Left lung (tissue), 14 donors: ENCODE measurements at places on chromosomes 3 and 15. TPM values are rescaled to one million over a fixed set of nuclear protein-coding genes. Genes with fewer than 3 reads are reported as not detected.

- H3K4me3 ChIP-seq = no peak overlapping the region
- no peak for DNase-seq
- H3K27ac ChIP-seq = no peak overlapping the region
- H3K36me3 ChIP-seq = no peaks in the 10 kb centered on the region
- no peaks in the 10 kb centered on the region for H3K27me3 ChIP-seq
Observed at GRCh38 chr15:38005953-38006808, 71.7 kb downstream of the TMCO5A start.

GRCh38 chr3:49013113-49013737 is 5.2 kb downstream of the DALRD3 start:
- H3K4me1 ChIP-seq = peaks cover 27% of the 10 kb centered on the region
- no peak overlapping the region for H3K4me3 ChIP-seq
- no peaks in the 10 kb centered on the region for H3K27me3 ChIP-seq
- DNase-seq = no peak
- no peak overlapping the region for H3K27ac ChIP-seq

DNA sequence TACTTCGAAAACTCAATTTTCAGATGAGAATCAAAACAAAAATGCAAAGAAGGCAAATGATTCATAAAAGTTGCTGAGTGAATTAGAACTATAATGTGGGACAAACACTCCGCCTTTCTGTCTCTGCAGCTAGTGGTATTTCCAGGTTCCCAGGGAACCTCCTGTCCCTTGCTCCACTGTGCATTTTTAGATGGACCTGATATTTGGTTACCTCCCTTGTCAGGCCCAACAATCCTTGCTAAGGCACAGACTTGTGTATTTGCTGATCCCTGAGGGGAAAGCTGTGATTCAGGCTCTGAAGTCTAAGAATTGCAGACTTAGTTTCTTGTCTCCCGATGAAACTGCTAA is 162.7 kb downstream of the LPP start:
- H3K36me3 ChIP-seq = no peaks in the 10 kb centered on the region
- H3K4me1 ChIP-seq = peaks cover 8% of the 10 kb centered on the region
- H3K4me3 ChIP-seq = no peak overlapping the region
- no peaks in the 10 kb centered on the region for H3K27me3 ChIP-seq
- DNase-seq = no peak

- no peaks in the 10 kb centered on the region for H3K4me1 ChIP-seq
- H3K27me3 ChIP-seq = no peaks in the 10 kb centered on the region
- H3K36me3 ChIP-seq = no peaks in the 10 kb centered on the region
- H3K4me3 ChIP-seq = no peak overlapping the region
Observed at GRCh38 chr3:60552581-60552980, 698.7 kb downstream of the FHIT start.

GRCh38 chr15:57410373-57410772 is 34.1 kb downstream of the CGNL1 start:
- no peak overlapping the region for H3K27ac ChIP-seq
- H3K4me1 ChIP-seq = no peaks in the 10 kb centered on the region
- no peak for DNase-seq
- no peak overlapping the region for H3K4me3 ChIP-seq

- H3K4me3 ChIP-seq = no peak overlapping the region
- no peaks in the 10 kb centered on the region for H3K27me3 ChIP-seq
- DNase-seq = no peak
- peaks cover 5% of the 10 kb centered on the region for H3K4me1 ChIP-seq
Observed at GRCh38 chr15:37083610-37084009, 16.7 kb downstream of the MEIS2 start.

- no peaks in the 10 kb centered on the region for H3K36me3 ChIP-seq
- H3K4me3 ChIP-seq = no peak overlapping the region
- peak overlapping the region; percentile 70 for H3K27ac ChIP-seq
- no peaks in the 10 kb centered on the region for H3K4me1 ChIP-seq
- H3K27me3 ChIP-seq = no peaks in the 10 kb centered on the region
Observed at GRCh38 chr3:189122526-189123205, 49.1 kb upstream of the TPRG1 start.

DNA sequence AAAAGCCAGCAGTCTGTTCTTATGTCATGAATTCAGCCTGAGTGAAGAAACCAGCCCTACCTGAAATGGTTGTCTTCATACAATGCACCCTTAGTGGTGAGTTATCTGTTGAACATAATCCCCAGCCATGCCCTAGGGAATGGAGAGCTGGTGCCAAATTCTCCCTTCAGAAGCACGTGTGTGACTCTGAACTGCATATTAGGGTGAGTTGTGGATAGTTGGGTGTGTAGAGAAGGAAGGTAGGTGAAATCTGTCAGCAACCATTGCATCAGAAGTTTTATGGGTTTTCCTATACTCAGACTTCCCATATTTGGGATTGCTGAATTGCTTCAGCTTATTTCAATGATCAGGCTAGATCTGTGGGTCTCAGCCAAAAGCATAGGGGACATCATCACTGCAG is 46.5 kb upstream of the TP63 start:
- H3K4me1 ChIP-seq = no peaks in the 10 kb centered on the region
- no peaks in the 10 kb centered on the region for H3K27me3 ChIP-seq
- H3K36me3 ChIP-seq = no peaks in the 10 kb centered on the region
- DNase-seq = no peak
- H3K27ac ChIP-seq = no peak overlapping the region
- H3K4me3 ChIP-seq = no peak overlapping the region

Gene RSRC1
- 25.2 TPM for total RNA-seq

Gene MYO5C
- total RNA-seq = 78.3 TPM

Gene LRRC58
- 21.3 TPM for total RNA-seq
